ENCODE measurements at places on chromosomes 4 and X.

- DNase-seq: peak; percentile 34
These were observed 100.8 kb upstream of the PLS3 start for GRCh38 chrX:115459883-115460880.

- DNase-seq: no peak
These were observed 146.3 kb upstream of the DMD start for GRCh38 chrX:33357606-33358005.

DNA sequence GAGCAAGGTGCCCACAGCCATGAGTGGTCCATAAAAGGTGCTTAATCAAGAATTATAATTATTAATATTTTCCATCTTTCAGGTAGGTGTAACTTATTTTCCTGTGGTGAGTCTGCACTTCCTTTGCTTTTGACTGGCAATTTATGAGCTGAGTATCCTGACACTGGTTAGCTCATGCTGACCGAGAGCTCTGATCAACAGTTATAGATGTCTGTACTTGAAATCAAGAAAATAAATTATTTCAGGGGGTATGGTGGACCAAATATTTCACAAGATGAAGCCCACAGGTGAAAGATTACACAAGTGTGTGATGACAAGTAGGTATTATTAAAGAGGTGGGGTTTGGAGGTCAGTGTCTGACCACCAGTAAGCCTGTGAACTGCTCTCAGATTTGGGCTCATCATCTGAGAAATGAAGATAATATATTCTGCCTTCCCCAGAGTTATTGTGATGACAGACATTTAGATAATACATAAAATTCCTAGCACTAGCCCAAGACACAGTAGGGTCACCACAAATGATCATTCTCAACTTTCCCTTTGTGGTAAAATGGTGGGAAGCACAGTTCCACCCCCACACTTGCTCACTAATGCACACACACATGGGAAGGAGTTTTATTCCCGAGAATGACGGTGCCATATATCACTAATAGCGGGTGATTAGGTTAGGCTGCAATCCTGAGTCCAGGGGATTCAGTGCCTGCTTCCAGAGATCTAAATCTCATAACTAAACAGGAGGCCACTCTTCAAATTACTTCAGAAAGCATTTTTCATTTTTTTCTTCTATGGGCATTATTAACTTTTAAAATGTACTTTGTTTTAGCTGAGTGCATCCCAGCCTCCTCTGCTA lies 34.0 kb upstream of the PACRGL start:
- no peak for DNase-seq

DNA sequence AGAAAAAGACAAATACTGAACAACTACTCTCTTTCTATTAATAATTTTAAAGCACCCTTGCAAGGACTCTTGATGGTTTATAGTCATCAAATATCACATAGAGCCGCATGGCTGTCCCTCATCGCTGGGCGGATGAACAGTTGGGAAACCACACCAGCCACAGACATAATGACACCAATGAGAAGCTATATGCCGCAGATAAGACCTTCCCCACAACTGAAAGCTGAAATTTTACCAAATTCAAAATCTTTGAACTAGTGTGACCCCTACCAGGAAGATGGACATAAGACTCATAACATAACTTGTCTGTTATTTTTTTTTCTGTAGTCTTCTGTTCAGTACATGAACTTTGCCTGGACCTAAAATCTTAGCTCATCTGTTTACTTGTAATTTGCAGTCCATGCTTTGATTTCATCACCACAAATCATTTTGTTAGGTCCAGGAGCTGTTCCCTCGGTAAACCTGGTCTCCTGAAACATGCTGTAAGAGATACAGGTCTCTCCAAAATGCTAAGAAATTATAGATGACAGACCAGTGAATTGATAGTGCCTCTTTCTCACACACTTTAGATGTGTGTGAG lies 157.3 kb upstream of the RAPGEF2 start:
- DNase-seq: no peak

GRCh38 chr4:135368831-135369230 lies 1167.2 kb upstream of the PABPC4L start:
- DNase-seq: no peak

- DNase-seq: no peak
These were observed 60.2 kb downstream of the MAOB start for GRCh38 chrX:43822014-43822413.

DNA sequence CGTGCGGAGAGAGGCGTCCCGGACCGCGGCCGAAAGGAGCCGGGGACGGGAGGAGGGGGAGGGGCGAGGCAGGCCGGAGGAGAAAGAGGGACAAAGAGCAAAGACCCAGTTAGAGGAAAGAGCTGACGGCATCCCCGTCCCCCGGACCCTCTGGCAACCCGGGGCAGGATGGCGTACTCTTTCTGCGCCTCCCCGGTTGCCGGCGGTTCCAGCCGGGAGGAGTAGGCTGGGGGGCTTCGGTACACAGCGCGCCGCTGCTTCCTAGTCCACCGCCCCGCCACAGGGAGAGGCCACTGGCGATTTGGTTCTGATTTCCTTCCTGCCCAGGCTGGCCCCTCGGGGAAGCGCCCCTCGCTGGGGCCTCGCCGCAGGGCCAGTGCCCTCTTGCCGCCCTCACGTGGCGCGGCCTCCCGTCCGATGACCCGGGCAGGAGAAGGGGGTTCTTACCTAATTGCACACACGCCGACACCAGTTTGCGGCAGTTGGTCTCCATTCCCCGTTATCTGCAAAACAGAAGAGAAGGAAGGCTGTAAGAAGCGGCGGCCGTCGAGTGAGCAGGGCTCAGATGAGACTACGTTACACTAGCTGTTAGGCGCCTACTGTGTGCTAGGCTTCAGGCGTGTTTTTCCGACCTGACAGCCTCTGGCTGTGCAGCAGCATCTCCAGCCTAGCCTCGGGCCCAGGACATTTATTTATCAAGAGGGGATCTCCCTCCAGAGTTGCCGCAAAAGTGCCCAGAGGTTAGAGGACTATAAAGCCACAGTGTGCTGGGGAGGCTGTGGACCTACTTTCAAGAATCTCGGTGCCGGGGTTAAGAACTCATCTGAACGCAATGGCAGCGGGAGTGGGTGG lies 9.9 kb upstream of the PITX2 start:
- no peak for DNase-seq

DNA sequence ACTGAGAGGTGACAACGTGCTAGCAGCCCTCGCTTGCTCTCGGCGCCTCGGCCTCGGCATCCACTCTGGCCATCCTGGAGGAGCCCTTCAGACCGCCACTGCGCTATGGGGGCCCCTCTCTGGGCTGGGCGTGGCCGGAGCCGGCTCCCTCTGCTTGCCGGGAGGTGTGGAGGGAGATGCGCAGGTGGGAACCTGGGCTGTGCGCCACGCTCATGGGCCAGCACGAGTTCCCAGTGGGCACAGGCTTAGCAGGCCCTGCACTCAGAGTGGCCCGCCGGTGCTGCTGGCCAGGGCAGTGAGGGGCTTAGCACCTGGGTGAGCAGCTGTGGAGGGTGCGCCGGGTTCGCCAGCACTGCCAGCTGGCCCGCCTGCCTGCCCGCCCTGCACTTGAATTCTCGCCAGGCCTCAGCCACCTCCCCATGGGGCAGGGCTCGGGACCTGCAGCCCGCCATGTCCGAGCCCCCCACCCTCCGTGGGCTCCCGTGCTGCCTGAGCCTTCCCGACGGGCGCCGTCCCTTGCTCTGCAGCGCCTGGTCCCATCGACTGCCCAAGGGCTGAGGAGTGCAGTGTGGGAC lies 148.0 kb downstream of the RAPGEF2 start:
- no peak for DNase-seq

GRCh38 chr4:160038615-160039014 lies 935.7 kb downstream of the RAPGEF2 start:
- DNase-seq: no peak

Measured in AG08395 (cell line).